ENCODE measurements at places on chromosomes 1 and 21.

- no peak for DNase-seq
Measured at GRCh38 chr1:76876655-76877395, 9.5 kb downstream of the ST6GALNAC5 start.

DNA sequence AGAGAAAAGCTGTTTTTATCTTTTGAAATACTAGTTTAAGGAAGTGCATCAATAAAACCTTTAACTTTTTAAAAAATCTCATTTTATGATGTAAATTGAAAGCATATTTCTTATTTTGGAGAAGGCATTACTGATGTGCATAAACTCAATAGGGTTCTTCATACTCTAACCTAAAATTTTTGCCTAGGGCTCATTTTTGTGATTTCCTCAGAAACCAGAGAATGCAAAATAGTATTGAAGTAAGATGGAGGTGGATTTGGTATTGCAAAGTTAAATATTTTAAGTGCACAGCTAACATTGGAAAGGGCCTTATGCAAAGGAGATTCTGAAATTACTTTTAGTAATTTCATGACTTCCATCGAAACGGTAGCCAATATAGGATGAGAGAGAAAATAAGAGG lies 101.9 kb downstream of the PTGER3 start:
- no peak for DNase-seq

GRCh38 chr1:184118046-184118445 lies 66.5 kb downstream of the TSEN15 start:
- DNase-seq: no peak

- no peak for DNase-seq
Measured at GRCh38 chr1:172298141-172298540, 122.3 kb upstream of the C1orf105 start.

DNA sequence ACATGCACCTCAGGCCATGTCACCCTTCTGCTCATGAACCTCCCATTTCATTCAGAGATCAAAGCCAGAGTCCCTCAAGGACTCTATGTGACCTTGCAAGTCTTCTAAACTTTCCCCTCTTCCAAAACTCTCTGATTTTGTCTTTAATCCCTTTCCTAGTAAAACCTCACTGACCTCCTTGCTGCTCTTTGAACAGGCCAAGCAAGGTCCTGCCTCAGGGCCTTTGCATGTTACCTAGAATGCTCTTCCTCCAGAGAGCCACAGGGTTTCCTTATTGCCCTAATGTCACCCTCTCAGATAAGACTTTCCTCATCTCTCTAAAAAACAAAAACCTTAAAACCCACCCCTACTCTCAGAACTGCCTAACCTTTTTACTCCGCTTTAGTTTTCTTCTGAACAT lies 26.6 kb downstream of the IL23R start:
- no peak for DNase-seq

DNA sequence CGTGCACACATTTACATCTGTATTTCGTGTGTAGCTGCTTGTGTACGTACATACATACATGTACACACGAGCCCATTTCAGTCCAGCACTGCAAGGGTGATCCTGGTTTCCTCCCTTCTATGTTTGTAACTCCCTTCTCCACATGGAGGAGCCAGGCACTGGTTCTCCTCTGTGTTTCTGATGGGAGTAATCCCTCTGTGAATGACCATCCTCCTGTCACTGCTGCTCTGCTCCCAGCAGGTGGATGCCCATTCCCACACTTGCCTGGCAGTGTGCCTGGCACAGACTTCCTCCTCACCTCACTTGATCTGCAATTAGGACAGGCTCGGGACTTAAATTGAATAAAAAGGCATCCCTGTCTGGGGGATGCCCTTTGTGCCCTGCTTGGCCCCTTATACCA lies 37.1 kb downstream of the TRAPPC10 start:
- no peak for DNase-seq

DNA sequence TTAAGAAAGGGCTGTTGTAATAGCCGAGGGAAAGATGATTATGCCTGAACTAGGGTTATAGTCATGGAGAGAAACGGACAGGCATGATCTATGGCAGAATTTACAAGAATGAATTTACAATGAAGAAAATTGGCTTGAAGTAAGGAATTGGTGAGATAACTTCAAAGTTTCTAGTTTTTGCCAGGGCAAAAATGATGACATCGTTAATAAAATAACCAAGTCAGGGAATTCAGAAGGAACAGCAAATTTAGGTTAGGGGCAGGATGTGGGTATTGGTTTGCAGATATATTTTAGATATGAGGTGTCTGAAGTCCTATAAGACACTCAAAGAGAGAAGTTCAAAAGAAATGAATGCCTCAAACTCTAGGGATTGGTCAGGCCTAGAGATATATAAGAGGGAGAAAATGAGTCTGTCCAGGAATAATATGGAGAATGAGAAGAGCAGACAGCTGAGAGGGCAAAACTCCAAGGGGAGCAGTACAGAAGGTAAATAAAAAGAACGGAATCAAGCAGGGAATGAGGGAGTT lies 62.8 kb downstream of the IARS2 start:
- no peak for DNase-seq

- DNase-seq: no peak
Measured at GRCh38 chr1:57064379-57065140, 98.7 kb upstream of the C8B start.

DNA sequence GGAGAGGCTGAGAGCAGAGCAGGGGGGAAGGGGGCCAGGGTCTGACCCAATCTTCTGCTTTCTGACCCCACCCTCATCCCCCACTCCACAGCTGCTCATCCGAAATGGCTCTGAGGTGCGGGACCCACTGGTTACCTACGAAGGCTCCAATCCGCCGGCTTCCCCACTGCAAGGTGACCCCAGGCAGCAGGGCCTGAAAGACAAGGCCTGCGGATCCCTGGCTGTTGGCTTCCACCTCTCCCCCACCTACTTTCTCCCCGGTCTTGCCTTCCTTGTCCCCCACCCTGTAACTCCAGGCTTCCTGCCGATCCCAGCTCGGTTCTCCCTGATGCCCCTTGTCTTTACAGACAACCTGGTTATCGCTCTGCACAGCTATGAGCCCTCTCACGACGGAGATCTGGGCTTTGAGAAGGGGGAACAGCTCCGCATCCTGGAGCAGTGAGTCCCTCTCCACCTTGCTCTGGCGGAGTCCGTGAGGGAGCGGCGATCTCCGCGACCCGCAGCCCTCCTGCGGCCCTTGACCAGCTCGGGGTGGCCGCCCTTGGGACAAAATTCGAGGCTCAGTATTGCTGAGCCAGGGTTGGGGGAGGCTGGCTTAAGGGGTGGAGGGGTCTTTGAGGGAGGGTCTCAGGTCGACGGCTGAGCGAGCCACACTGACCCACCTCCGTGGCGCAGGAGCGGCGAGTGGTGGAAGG lies 17.1 kb upstream of the HDAC1 start:
- no peak for DNase-seq

DNA sequence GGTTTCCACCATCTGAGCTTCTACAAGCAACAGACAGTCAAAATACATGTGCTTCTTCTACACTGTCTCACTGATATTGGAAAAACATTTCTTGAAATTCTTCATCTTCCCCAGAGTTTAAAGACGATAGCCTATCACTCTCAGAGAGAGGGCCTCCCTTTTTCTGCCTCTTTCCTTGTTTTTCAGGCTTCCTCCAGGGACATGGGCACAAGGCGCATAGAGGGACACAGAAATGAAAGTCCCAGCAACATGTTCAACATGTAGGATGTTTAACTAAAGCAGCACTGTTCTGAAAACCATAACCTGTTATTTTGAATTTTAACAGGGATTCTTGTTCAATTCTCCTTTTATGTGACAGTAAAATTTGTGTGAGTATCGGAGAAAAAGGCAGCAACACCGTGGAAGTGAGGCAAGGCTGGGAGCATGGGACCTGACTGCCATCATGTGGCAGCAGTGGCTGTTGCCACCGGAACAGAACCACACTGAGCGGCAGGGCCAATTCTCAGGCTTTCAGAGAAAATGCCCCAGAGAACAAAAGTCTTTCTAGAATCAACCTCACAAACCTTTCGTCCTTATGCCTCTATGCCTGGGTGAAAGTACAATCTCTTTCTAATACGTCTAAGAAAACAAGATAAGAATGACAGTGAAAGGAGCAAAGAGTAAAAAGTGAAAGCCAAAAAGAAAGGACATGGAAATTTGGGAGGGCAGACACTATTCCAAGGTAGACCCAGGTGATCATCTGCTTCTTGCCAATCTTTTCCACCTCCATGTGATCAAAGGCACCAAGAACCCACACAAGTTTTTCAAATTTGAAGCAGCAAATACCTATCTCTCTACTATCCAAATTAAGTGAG lies 54.5 kb downstream of the PCNX2 start:
- DNase-seq: no peak

- no peak for DNase-seq
Measured at GRCh38 chr1:29804181-29804899, 568.0 kb downstream of the PTPRU start.

DNA sequence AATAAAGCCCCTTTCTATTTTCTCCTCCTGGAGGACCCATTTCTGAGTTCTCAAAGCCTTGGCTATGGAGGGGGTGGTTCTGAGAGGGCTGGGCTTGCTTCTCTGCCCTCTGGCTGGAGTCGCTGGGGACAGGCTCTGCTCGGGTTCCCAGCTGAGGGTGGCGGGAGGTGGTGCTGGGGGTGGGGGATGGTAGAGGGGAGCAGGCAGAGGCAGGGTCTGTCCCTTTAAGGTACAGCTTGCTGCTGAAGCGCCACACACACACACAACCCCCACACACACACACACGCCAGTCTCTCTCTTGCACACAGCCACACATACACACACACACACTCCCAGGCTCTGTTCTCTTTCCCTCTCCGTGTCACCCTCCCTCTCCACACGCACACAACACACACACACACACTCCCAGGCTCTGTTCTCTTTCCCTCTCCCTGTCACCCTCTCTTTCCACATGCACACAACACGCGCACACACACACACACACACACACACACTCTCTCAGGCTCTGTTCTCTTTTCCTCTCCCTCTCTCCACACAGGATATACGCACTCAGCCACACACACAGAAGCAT lies 69.8 kb upstream of the SSBP3 start:
- DNase-seq: no peak

DNA sequence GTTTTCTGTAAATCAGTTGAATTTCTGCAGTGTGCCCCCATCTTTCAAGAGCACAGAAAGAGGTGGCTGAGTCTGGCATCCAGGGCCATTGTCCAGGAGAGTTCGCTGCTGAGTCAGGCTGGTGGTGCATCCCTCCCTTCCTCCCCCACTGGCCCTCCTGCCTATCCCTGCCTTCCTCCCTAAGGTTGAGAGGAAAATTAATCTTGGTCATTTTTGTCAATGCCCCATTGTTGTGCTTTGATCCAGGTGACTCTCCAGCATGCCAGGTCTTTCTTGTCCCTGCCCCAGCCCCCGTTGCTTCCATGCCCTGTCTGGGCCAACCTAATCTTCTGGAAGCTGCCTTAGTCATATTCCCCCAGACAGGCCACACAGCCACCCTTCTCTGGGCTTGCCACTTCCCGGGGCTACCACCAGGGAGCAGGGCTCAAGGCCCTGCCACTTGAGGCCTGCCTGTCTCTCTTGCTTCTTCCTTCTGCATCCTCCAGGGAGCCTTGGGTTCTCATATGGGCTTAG lies 26.6 kb downstream of the PROK1 start:
- DNase-seq: no peak

DNA sequence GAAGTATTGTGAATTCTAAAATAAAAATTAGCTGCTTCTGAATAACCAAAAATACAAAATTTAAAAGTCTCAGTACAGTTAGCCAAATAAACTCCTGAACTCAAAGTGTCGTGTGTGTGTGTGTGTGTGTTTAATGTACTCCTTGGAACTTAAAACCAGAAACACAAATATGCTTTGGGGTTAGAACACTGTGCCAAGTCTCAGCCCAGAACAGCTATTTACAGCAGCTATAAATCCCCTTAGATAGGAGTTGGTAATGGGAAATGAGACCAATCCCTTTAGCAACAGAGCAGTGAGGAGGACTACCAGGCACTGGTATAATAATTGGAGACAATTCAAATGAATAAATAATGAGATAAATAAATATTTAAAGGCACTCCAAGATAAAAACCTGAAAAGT lies 83.1 kb downstream of the PATJ start:
- DNase-seq: no peak

DNA sequence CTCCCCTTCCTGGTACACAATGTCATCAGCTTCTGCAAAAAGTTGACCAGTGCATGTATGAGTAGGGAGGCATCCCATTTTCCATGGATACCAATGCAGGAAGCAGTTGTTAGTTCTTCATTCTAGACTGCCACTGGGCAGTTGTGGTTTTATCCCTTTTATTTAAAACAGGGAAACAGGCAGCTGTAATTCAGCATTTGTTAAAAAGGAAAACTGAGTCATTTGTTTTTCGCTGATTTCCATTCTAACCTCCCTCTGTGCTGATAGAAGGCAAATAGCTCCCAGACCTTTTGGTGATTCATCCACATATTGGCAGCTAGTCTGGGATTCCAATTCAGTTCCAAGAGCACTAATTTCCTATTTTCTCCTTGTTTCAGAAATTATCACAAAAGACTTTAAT lies 21.1 kb upstream of the ABCA4 start:
- DNase-seq: no peak

- DNase-seq: no peak
Measured at GRCh38 chr1:15180189-15180588, 26.6 kb downstream of the TMEM51 start.

DNA sequence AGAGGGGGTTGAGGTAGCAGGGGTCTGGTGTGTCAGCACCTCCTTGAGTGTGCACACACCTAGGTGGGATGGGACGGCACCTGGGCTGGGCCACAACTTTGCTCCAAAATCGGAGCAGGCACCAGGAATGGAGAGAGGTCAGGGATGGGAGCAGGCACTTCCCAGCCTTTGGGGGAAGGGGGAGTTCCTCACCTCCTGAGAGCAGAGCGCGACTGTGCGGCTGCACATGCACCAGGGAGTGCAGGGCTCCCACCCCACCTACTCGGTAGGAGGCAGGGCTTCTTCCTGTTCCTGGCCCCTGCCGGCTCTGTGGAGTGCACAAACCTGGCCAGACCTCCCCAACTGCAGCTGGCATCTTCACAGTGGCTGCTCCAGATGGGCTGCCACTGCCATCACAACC lies 399.3 kb downstream of the NCAM2 start:
- no peak for DNase-seq

DNA sequence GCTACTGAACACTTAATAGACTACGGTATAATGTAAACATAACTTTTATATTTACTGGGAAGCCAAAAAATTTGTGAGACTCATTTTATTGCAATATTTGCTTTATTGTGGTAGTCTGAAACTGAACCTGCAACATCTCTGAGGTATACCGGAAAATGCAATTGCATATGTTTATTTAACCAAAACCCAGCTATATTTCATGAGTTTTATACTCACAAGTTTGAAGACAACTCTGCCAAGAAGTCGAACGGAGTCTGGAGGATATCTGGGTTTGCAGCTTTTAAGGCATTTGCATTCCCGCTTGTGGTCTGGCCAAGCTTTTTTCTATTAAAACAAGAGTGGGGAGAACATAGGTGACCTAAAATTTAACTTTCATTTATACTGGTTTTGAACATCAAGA lies 171.9 kb downstream of the SMYD3 start:
- no peak for DNase-seq

- DNase-seq: no peak
Measured at GRCh38 chr1:20932437-20932977, 145.4 kb upstream of the HP1BP3 start.

GRCh38 chr1:212256369-212256768 lies 28.8 kb upstream of the PPP2R5A start:
- DNase-seq: no peak

GRCh38 chr1:62100442-62100841 lies 94.2 kb upstream of the L1TD1 start:
- no peak for DNase-seq

Measured in NCI-H187 treated with DMSO at 0.1 percent for 48 hours (cell line).